H1 (cell line): ENCODE measurements at places on chromosomes 7 and 10.

- no peaks in the 10 kb centered on the region for H3K36me3 ChIP-seq
- H3K27ac ChIP-seq, result no peak overlapping the region
- peaks cover 4% of the 10 kb centered on the region for H3K4me1 ChIP-seq
- DNase-seq, result no peak
Observed at GRCh38 chr10:29533696-29534285, 101.0 kb downstream of the SVIL start.

GRCh38 chr10:80460399-80461207 is 6.5 kb downstream of the TSPAN14 start:
- H3K36me3 ChIP-seq, result no peaks in the 10 kb centered on the region
- DNase-seq, result no peak
- H3K4me3 ChIP-seq, result no peak overlapping the region
- H3K27me3 ChIP-seq, result no peaks in the 10 kb centered on the region; the same call in 1 of the 2 replicates

DNA sequence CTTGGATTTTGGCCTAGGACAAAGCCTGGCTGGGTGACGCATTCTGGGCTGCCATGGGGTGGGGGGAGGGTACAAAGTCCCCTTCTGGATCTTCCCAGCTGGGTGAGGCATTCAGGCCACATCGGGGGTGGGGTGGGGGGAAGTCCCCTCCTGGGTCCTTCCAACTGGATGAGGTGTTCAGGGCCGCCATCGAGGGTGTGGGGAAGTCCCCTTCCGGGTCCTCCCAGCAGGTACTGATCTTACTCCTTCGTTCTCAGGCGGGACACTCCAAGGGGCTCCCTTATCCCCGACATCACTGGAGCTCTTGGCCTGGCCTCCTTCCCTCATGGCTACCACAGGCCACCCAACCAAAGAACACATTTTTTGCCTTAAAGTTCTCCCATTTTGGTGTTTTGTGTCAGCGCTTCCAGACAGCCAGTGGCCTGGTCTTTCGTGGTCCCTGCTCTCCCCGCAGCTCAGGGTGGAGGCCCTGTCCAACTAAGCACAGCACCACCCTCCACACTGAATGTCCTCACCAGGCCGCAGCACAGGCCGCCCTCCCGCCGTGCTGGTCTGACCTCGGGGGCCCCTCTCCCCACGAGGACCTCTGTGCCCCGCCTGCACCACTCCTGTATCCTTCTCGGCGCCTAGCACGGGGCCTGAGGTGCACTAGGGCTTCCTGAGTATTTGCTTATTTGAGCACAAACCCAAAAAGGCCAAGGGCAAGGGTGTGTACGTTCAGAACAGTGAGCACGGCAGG is 38.5 kb downstream of the EN2 start:
- no peak overlapping the region for H3K27ac ChIP-seq
- H3K27me3 ChIP-seq, result peaks cover 51% of the 10 kb centered on the region
- H3K4me1 ChIP-seq, result peaks cover 8% of the 10 kb centered on the region
- H3K4me3 ChIP-seq, result no peak overlapping the region
- no peaks in the 10 kb centered on the region for H3K36me3 ChIP-seq

DNA sequence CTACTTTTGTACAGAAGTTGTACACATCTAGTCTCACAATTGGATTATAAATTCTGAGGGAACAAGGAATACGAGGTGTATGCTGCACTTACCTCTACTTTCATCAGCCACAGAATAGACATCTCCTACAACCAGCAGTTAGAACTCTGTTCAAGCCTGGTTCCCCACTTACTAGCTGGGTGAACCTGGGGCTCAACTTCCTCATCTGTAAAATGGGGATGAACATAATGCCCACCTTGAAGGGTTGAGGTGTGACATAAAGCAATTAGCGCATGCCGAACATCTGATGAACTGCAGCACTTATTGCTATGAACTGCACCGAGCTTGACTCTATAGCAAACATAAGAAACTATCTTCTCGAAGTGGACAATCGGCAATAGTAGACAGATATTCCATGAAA is 25.3 kb downstream of the XPNPEP1 start:
- no peak for DNase-seq
- H3K27ac ChIP-seq, result no peak overlapping the region
- H3K4me1 ChIP-seq, result peaks cover 6% of the 10 kb centered on the region
- H3K36me3 ChIP-seq, result no peaks in the 10 kb centered on the region

- DNase-seq, result no peak
- H3K36me3 ChIP-seq, result no peaks in the 10 kb centered on the region
- H3K4me3 ChIP-seq, result no peak overlapping the region
- H3K4me1 ChIP-seq, result no peaks in the 10 kb centered on the region
Observed at GRCh38 chr10:68864611-68865010, 36.5 kb upstream of the DDX50 start.

DNA sequence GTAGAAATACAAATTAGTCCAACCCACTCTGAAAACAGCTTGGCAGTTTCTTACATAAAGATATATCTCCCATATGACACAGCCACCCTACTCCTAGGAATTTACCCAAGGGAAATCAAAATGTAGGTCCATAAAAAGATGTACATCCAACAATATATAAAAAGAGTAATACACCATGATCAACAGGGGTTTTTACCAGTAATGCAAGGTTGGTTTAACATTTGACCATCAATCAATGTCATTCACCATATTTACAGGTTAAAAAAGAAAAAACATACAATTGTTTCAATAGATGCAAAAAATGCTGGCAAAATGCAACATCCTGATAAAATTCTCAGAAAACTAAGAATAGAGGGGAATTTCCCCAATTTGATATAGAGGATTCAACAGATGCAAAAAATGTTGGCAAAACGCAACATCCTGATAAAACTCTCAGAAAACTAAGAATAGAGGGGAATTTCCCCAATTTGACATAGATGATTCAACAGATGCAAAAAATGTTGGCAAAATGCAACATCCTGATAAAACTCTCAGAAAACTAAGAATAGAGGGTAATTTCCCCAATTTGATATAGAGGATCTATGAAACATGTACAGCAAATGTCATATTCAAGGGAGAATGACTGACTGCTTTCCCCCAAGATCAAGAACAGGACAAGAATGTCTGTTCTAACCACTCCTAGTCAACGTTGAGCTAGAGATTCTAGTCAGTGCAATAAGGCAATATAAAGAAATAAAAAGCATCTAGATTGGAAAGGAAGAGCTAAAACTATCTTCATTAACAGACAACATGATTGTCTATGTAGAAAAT is 13.7 kb downstream of the ADAP1 start:
- DNase-seq, result no peak
- H3K36me3 ChIP-seq, result no peaks in the 10 kb centered on the region
- no peak overlapping the region for H3K4me3 ChIP-seq
- no peak overlapping the region for H3K27ac ChIP-seq
